Stimulated activated CD8-positive, alpha-beta memory T cell treated with anti-CD3 and anti-CD28 coated beads, Interleukin-7, amount 100 ng/mL, for 24 hours (primary cell): ENCODE measurements at places on chromosomes 2 and 18.

- no peak for DNase-seq
Measured at GRCh38 chr2:167871286-167871685, 376.1 kb downstream of the STK39 start.

- no peak for DNase-seq
Measured at GRCh38 chr2:203743441-203743981, 37.1 kb downstream of the CD28 start.

- no peak for DNase-seq
Measured at GRCh38 chr2:169838743-169839489, 11.7 kb downstream of the UBR3 start.

GRCh38 chr2:174682007-174682577 is 82.2 kb downstream of the CHRNA1 start:
- peak; percentile 9 for DNase-seq

GRCh38 chr2:152097801-152098495 is 896 bp downstream of the CACNB4 start:
- no peak for DNase-seq

DNA sequence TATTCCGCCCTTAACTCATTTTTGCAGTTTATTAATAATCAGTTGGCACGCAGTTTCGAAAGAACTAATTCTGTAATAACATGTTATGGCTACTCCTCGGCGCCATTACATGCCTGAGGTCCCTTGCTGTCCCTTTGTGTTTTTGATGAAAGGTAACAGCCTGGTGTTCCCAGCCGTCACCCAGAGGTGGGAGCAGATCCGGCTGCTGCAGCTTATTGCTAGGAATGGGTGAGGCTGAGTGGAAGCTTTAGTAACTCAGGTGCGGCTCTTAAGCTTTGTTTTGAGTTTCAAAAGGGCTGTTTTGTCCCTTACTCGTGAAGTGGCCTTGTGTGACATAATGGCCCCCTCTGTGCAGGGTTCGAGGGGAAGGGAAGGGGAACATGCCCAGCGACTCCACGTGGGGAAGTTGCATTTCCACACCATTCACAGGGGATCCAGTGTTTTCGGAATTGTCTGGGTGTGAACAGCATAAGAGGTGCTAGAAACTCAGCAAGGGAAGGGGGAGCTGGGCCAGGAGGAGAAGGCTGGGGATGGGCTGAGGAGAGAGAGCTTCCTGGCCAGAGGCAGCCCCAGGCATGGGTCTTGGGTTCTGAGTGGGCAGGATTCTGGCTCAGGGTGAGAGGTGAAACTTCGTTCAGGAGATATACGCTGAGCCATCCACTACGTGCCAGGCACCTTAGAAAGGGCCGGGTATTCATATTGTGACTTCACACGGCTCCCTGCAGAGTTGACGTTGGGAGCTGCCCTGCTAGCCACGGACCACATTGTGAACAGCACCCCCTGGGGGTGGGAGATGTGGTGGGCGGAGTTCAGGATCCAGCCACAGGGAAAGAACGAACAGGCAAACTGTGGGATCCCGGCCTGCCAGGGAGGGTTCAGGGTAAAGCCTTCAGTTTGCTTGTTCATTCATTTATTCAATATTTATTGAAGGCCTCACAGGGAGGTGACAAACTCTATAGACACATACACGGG is 84.4 kb downstream of the TGOLN2 start:
- no peak for DNase-seq

DNA sequence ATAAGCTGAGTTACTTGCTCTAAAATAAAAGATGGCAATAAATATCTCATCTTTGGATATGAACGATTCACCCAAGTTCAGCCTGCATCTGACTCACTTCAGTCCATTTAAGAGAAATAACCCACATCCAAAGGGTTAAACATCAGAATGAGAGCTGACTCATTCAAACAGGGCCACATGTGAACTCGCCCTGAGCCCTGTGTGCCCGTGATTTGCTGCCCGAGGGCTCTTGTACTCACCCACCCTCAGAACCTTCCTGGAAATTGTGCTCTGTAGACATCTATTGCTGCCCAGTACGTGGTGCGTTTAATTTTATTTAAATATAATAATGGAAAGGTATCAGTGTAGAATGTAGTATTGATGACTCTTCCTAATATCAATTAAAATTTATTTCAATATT is 66.9 kb upstream of the RBM44 start:
- no peak for DNase-seq

DNA sequence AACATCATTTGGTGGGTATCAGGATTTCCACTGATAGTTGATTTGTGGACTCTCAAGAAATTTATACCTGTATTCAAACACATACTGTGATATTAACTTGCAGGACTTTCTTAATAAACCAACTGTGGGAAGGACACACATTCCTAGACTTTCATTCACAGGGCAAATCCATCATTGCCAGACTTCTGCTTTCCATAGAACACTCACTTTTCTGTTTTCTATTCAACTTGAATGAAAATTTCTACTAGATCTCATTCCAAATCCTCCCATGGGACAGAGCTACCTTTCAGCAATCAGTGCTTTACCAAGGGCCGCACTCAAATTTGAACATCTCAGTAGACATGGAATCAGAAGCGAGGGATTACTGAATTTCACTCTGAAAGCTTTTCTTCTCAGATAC is 612.5 kb downstream of the IRS1 start:
- no peak for DNase-seq

DNA sequence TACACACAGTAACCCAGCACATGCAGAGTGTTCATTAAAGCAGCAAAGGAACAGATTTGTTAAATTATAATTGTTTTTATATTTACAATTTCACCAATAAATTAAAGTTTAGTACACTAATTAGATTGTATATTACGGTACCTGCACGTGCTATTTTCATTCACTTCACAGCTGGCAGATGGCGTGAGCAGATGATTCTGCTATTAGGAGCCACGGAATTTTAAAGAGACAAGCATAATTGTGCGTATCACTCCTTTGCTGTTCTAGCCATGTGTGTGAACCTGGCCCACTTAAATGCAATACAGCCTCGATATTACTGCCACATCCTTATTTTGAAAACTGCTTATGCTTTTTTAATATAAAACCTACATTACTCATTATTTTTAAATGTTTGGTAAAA is 332.8 kb upstream of the SOX11 start:
- DNase-seq = no peak

DNA sequence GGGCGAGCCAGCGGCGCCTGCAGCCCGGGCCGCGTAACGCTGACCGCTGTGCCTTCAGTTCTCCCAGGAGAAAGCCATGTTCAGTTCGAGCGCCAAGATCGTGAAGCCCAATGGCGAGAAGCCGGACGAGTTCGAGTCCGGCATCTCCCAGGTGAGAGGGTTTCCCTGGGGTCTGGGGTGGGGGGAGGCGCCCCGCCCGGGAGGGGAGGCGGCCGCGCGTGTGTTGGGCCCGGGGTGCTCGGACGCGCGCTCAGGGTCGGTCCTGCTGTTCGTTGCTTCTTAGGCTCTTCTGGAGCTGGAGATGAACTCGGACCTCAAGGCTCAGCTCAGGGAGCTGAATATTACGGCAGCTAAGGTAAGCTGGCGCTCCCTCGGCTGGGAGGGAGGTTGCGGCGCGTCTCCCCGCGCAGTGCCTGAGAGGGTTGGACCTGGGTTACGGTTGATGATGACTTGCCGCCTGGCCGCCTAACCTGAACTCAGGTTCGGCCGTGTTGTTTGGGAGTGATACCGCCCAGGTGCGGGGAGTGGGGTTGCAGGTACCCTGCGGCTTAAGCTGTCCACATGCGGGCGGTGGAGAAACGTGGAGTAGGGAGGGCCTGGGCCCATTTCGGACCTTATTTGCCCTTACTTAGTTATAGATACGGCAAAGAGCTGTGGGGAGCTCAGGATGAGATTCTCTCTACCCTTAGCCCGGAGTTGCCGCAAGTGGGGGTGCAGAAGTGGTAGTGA is 638 bp downstream of the RPS7 start:
- DNase-seq = no peak
